ENCODE measurements at places on chromosomes 3 and 15.
A peak's percentile ranks its signal among the peaks of the same experiment; 100 is the strongest.

GRCh38 chr3:112351823-112352222 is 18.9 kb downstream of the CD200 start:
- DNase-seq: peak; percentile 42
- H3K36me3 ChIP-seq: no peaks in the 10 kb centered on the region
- H3K4me3 ChIP-seq: no peak overlapping the region

GRCh38 chr15:66233487-66234415 is 19.8 kb downstream of the MEGF11 start:
- no peaks in the 10 kb centered on the region for H3K4me1 ChIP-seq
- H3K36me3 ChIP-seq: no peaks in the 10 kb centered on the region
- no peak overlapping the region for H3K4me3 ChIP-seq
- no peak overlapping the region for H3K27ac ChIP-seq
- H3K27me3 ChIP-seq: peaks cover 34% of the 10 kb centered on the region

DNA sequence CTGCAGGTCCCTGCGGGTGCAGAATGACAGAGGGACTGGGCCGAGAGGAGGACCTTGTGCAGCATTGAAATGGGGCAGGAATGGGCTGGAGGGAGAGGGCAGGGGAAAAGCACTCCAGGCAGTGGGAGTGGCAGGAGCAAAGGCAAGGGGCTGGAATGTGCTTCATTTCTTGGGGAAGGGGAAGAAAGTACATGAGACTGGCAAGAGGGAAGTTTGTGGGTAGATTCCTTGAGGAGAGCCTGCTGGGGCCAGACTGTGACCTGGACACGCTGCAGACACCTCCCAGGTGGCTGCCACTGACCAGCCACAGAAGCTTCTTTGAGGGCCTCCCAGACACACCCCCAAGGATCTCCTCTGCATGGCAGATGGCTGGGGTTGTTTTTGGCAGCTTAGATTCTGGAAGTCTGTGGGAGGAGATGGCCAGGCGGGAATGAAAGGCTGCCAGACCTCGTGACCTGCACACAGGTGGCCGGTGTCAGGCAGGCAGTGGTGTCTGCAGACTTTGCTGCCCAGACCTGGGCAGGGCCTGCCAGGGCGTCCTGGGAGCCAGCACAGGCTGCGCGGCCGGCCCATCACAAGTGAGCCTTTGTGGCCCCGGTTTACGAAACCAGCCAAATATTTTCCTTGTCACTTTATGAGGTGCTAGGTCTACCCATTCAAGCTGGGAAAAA is 53.1 kb downstream of the SPSB4 start:
- no peaks in the 10 kb centered on the region for H3K4me1 ChIP-seq
- H3K27me3 ChIP-seq: no peaks in the 10 kb centered on the region
- DNase-seq: no peak
- peak overlapping the region; percentile 1 for H3K27ac ChIP-seq
- H3K4me3 ChIP-seq: no peak overlapping the region

- H3K27ac ChIP-seq: no peak overlapping the region
- peaks cover 22% of the 10 kb centered on the region for H3K4me1 ChIP-seq
- H3K36me3 ChIP-seq: no peaks in the 10 kb centered on the region
- no peaks in the 10 kb centered on the region for H3K27me3 ChIP-seq
- DNase-seq: no peak
These were observed 46.0 kb downstream of the ITGA11 start for GRCh38 chr15:68385671-68386586.

DNA sequence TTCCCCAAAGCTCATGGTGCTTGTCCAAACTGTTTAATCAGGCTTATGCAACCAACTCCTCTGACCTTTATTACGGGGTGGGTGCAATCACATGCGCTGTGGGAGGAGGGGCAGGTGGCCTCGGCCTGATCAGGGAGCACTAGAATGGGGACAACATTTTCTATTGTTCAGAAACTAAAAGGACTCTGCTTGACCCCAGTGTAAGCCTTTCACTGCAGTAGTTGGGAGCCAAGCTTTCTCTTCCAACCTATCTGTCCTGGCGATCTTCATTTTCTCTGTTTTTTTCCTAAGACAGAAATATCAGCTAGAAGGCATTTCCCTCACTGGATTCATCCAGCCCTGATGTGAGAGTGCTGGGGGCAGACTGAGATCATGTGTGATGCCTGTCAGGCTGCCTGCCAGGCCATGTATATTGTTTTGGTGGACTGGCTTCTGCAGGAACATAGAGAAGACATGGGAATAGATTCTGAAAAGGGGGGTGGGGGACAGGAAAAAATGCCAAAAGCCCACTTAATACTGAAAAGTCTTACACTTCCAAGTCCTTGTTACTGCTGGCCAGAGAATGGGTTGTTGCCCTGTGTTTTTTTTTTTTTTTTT is 627.0 kb upstream of the TBL1XR1 start:
- no peak overlapping the region for H3K4me3 ChIP-seq
- H3K27me3 ChIP-seq: no peaks in the 10 kb centered on the region
- H3K27ac ChIP-seq: peak overlapping the region; percentile 81
- peaks cover 5% of the 10 kb centered on the region for H3K36me3 ChIP-seq
- peak; percentile 81 for DNase-seq

DNA sequence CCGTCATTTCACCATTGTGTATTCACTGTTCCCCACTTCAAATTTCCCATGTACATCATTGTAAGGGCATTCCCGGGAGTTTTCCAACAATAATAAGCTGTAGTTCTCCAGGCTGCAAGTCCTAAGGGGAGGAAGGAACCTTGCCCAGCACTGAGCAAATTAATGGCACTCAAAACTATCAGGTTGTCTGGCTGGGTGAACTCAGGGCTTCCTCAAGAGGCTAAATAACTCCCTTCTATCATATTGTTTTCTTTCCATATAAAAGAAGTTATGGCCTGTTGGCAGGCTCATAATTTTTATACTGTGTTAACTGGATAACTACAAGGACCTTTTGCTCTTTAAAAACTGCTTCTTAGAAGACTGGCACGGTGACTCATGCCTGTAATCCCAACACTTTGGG is 71.4 kb downstream of the SEMA6D start:
- H3K27me3 ChIP-seq: no peaks in the 10 kb centered on the region
- H3K4me1 ChIP-seq: no peaks in the 10 kb centered on the region
- no peak overlapping the region for H3K4me3 ChIP-seq
- no peak overlapping the region for H3K27ac ChIP-seq
- H3K36me3 ChIP-seq: no peaks in the 10 kb centered on the region

- no peaks in the 10 kb centered on the region for H3K27me3 ChIP-seq
- H3K36me3 ChIP-seq: no peaks in the 10 kb centered on the region
- H3K4me1 ChIP-seq: peaks cover 5% of the 10 kb centered on the region
- no peak overlapping the region for H3K4me3 ChIP-seq
These were observed 39.5 kb upstream of the C3orf80 start for GRCh38 chr3:160185751-160186150.

DNA sequence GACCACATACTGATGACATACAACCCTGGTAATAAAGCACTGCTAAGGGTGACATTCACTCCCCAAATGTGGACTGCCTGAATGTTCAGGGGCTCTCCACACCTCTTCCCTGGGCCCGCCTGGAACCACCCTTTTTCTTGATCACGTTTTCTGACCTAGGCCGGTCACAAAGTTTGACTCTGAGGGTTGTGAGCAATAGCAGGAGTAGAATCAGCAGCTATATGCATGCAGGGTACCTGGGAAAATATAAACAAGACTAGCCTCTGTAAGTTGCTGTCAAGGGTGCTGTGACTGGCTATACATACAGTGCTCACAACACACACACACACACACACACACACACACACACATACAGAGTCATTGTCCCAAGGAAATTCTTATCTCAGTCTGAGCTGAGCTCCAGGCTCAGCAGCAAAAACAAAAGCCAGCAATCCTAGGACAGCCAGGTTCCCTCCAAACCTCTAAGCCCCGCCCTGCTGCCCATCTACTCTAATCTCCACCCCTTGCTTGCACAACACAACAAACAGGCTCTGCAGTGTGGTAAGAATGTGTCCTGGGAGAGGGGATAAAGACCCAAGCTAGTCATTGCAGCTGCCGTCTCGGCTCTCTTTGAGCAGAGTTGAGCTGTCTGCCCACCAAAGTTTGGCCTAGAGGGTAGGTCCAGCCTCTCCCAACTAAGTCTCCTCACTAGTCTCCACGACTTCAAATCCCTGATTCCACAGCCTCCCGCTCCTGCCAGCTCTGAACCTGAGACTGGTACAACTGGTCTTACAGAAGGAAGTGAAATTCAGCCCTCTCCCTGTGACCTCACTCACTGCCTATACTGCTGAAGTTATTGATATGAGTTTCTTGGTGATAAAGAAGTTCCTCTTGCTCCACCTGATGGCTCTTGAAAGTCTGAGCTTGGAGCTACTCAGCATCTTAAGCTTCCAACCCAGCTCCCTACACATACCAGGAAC is 2.2 kb downstream of the BMF start:
- H3K36me3 ChIP-seq: no peaks in the 10 kb centered on the region
- DNase-seq: peak; percentile 88
- H3K4me3 ChIP-seq: peak overlapping the region; percentile 11
- H3K4me1 ChIP-seq: peaks cover 57% of the 10 kb centered on the region
- H3K27me3 ChIP-seq: no peaks in the 10 kb centered on the region

GRCh38 chr15:39602143-39602542 is 21.3 kb downstream of the THBS1 start:
- H3K4me1 ChIP-seq: peaks cover 17% of the 10 kb centered on the region
- no peaks in the 10 kb centered on the region for H3K27me3 ChIP-seq
- H3K36me3 ChIP-seq: peaks cover 15% of the 10 kb centered on the region

- DNase-seq: no peak
- H3K27ac ChIP-seq: no peak overlapping the region
- H3K27me3 ChIP-seq: no peaks in the 10 kb centered on the region
- H3K4me1 ChIP-seq: no peaks in the 10 kb centered on the region
- no peaks in the 10 kb centered on the region for H3K36me3 ChIP-seq
These were observed 152.7 kb upstream of the NECTIN3 start for GRCh38 chr3:110918963-110919362.

- peaks cover 45% of the 10 kb centered on the region for H3K27me3 ChIP-seq
- H3K4me3 ChIP-seq: peak overlapping the region; percentile 14
- H3K27ac ChIP-seq: no peak overlapping the region
- peaks cover 4% of the 10 kb centered on the region for H3K4me1 ChIP-seq
- no peak for DNase-seq
These were observed 1.6 kb downstream of the LINGO1 start for GRCh38 chr15:77630956-77631744.

DNA sequence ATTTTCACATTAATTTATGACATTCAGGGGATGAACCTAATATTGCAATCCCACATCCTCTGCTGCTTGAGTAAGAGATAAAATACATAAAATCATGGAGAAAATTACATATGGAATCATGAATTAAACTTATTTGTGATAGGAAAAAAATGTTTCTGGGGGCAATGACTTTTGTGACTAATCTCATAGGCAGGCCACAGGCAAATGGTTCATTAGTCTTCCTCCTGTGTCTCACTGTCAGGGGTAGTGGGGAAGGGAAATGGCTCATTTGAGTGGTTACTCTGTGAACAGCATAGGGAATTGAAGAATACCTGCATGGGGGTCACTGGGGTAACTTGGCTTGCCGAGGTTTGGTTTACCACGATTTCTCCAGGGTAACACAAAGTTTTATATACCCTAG is 72.0 kb downstream of the TFG start:
- no peaks in the 10 kb centered on the region for H3K27me3 ChIP-seq
- no peaks in the 10 kb centered on the region for H3K4me1 ChIP-seq
- H3K4me3 ChIP-seq: no peak overlapping the region
- DNase-seq: no peak
- no peaks in the 10 kb centered on the region for H3K36me3 ChIP-seq

DNA sequence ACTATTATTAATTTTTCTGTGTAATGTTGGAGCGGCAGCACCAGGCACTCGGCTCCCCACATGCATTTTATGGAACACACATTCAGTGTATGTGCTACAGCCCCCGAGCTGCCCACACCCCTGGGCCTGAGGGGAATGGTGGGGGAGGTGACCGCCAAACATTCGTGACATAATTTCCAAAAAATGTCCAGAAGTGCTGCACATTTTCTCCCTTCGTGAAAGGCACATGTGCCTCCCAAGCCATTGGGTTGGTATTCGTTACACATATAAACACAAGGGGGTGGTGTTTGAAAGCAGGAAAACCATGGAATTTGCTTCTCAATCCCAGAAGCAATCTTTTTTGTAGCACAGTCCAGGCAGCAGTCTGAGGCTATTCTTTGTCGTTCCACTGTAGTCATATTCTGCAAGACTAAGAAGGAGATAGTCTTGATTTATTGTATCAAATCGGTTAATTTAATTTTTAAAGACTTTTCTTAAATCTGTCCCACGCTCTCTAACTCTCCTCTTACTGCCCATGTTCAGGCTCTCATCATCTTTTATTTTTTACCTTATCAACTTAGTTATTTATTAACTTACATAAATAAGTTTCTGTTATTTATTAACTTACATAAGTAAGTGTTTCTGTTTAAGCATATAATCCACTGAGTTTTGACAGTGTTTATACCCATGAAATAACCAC is 39.2 kb upstream of the POLR2M start:
- H3K4me3 ChIP-seq: peak overlapping the region; percentile 43
- no peaks in the 10 kb centered on the region for H3K36me3 ChIP-seq
- H3K27me3 ChIP-seq: no peaks in the 10 kb centered on the region

DNA sequence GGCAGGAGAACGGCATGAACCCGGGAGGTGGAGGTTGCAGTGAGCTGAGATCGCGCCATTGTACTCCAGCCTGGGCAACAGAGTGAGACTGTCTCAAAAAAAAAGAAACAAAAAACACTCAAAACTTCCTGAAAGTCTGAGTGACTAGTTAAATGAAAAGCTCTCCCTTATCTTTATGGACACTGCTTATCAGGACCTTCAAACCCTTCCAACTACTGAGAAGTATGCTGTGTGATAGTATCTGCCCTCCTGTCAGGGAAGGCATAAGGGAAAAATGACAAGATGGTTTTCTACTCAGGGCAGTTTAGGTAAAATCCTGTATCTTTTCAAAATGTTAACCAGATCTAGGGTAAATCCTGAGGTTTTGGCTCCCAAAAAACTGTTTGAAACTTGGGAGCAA is 21.8 kb downstream of the EMC7 start:
- no peak overlapping the region for H3K4me3 ChIP-seq
- no peak overlapping the region for H3K27ac ChIP-seq
- DNase-seq: no peak
- no peaks in the 10 kb centered on the region for H3K27me3 ChIP-seq
- peaks cover 6% of the 10 kb centered on the region for H3K4me1 ChIP-seq
- peaks cover 8% of the 10 kb centered on the region for H3K36me3 ChIP-seq

DNA sequence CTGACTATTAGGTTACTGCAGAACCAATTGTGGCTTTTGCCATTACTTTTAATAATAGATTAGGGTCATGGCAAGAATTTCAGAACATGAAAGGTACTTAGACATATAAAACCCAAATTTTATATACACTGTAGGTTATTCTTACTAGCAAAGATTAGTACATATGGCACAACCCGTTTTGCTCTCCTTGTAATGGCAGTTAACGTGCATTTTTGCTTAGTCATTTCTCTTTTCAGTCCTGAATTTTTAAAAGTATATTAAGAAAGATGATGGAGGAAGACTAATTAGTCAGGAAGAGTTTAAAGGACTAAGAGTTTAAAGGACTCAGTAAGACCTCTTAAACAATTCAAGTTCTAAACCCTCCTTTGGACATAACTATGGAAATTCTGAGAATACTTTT is 114.0 kb downstream of the PEAK1 start:
- no peak overlapping the region for H3K4me3 ChIP-seq
- no peaks in the 10 kb centered on the region for H3K4me1 ChIP-seq
- no peak overlapping the region for H3K27ac ChIP-seq
- H3K27me3 ChIP-seq: no peaks in the 10 kb centered on the region
- H3K36me3 ChIP-seq: no peaks in the 10 kb centered on the region
- DNase-seq: no peak

All from MCF 10A (cell line).